ENCODE measurements at places on chromosomes 7 and 10.

- DNase-seq: no peak
Measured at GRCh38 chr7:142594078-142594477, 155.2 kb upstream of the PRSS1 start.

GRCh38 chr7:125468855-125469174, 539.2 kb upstream of the POT1 start:
- DNase-seq: no peak

DNA sequence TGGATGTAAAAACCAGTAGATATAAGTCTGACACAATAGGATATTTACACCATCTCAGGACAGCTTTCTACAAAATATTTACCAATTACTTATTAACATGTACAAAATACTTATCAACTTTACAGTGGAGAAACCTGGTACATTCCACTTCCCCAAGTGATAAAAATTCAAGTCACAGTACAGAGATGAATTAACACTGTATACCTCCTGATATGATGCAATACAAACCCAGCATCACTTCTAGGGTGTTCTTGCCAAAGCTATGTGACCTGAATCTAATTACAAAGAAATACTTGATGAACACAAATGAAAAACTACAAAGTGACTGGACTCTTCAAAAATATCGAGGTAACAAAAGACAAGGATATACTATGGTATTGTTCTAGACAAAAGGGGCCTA, 156.4 kb upstream of the FGFR2 start:
- DNase-seq: no peak

- no peak for DNase-seq
Measured at GRCh38 chr7:129609666-129610065, 1.9 kb upstream of the NRF1 start.

DNA sequence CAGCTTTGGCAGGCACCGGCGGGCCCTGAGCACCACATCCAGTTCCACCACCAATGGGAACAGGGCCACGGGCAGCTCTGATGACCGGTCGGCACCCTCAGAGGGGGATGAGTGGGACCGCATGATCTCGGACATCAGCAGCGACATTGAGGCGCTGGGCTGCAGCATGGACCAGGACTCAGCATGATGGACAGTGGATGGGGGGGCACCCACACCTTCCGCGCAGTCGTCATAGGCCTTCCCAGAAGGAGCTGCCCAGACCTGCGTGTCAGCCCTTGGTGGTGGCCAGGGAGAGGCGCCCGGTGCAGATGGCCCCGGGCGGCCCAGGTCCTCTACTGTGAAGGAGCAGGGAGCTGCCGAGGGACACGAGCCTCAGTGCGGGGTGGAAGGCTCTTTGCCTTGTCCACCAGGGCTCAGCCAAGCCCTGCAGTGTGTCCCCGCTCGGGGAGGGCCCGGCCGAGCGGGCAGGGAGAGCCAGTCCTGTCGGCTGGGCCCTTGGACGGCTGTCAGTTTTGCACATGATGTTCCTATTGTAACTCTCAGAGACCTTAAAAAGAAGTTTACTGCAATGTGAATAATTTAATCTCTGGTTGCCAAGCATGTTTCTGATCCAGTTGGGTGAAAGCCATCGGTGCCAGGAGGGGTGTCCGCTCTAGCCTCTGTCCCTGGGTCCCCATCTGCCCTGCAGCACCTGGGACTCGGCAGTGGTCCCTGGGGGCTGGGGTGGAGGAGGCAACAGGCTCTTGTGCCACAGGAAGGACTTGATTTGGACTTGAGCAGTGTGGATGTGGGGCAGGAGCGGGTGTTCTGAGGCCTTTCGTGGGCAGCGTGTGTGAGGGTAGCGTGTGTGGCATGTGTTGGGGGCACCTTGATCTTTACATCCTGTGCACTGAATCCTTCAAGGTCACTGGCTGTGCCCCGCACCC, 12.6 kb downstream of the NACAD start:
- no peak for DNase-seq

DNA sequence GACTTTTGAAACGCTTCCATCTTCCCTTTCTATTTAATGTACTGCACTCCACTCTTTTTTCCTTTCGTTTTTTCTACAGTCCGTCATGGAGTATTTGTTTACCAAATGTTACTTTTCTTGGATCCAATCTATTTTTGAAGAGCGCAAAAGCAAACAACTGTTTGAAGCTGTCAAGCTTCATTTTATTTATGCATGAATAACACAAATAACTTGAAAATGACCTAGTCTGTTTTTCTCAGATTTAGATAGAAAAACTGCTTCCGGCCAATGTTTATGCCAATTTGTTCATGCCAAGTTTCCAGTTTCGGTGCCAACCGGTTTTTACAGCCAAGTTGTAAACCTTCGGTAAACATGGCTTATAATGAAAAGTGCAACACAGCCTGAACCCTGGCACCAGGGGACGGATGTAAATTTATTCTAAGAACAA, 150.9 kb upstream of the KLF6 start:
- no peak for DNase-seq

DNA sequence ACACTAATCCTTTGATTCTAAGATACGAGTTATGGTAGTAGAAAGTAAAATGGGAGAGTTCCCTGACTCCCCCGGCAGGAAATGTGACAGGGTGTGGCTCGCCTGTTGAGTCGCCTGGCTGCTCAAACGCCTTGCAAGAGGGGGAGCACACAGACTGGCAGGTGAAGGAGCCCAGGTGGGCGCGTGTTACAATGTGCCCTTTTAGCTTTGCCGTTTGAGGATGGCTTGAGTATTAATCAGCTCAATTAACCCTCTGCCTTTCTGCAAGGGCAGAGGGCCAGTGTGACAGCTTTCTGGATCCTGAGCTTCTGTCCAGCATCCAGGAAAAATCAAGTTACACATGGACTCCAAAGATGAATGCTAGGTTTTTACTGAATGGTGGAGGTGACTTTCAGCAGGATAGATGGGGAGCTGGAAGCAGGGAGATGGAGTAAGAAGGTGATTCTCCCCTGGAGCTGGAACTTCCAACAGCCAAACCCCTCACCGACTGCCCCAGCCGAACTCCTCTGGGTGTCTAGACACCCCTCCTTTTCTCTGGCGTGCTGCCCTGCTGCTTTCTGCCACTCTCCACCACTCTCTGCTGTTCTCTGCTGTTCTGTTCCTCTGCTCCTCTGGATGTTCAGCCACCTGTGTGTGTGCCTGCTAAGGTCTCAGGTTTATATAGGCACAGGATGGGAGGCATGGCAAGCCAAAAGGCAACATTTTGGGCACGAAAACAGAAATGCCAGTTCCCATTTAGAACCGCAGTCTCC, 548.8 kb upstream of the KCND2 start:
- DNase-seq: no peak

- no peak for DNase-seq
Measured at GRCh38 chr10:110842326-110842904, 29.3 kb upstream of the PDCD4 start.

- peak; percentile 29 for DNase-seq
Measured at GRCh38 chr10:29737074-29737593, 102.4 kb upstream of the SVIL start.

- no peak for DNase-seq
Measured at GRCh38 chr7:620056-620455, 100.4 kb upstream of the PDGFA start.

DNA sequence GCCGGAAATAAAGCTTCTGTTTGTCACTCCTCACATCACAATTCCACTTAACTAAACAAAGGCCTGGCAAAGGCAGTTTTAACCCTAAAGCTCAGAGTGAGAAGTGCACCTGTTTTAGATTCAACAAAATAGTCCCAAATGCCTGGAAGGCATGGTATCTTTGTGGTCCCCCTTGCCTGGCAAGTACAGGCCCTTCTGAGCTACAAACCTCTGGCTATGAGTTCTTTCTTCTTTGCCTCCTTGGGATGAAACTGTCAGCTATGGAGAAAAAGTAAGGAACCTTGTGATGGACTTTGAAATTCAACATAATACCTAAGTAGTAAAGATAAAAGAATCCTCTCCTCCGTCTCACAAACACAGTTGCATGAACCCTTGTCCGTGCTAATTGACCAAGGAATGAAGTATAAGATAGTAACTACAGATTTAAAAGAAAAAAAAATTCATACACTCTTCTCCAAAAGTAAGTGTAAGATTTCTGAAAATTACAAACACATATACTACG, 244.5 kb upstream of the ETV1 start:
- DNase-seq: no peak

DNA sequence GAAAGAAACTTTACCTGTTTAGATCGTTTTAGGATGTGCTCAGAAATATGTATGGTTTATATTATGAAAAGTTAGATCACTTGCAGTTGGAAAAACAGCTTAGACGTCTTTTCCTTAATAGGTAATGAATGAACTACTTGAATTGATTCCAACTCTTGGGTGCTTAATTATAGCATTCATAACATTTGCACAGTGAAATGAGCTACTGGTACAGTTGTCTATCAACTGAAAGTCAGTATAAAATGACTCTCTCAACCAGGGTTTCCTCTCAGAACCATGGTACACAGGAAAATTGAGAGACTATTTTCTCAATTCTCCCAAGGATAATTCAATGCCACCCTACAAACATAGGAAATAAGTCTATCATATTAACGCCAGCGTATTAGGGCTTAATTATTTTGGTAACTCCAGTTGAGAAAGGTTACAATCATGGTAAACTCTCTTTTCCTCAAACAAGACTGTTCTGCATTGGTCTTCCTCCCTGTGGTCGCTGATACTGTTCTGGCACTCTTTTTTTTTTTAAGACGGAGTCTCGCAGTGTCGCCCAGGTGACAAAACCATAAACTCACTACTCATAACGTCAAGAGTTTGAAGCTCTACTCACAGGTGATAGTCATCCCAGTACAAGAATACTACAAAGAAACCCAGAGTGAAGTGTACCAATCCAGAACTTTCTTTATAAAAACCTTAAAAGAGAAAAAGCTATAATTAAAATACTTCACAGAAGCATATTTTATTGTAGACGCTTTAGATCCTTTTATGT, 2.0 kb downstream of the ANLN start:
- no peak for DNase-seq

DNA sequence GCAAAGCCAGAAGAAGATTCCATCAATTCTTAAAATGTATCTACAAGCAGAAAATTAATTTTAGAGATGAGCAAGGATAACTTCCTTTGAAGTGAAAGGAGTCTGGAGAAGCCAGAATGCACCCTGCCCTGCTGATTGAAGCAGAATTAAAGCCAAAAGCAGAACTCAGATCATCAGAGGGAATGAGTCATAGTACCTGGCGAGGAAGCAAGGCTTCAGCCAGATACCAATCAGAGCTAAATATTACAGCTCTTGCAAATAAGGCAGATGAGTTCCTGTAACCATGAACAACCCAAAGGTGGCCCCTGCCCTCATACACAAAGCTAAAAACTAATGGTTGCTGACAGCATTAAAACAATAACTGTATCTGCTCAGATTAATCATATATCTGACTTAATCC, 10.4 kb downstream of the HTR7 start:
- no peak for DNase-seq

- no peak for DNase-seq
Measured at GRCh38 chr7:45625067-45625466, 50.9 kb downstream of the ADCY1 start.

DNA sequence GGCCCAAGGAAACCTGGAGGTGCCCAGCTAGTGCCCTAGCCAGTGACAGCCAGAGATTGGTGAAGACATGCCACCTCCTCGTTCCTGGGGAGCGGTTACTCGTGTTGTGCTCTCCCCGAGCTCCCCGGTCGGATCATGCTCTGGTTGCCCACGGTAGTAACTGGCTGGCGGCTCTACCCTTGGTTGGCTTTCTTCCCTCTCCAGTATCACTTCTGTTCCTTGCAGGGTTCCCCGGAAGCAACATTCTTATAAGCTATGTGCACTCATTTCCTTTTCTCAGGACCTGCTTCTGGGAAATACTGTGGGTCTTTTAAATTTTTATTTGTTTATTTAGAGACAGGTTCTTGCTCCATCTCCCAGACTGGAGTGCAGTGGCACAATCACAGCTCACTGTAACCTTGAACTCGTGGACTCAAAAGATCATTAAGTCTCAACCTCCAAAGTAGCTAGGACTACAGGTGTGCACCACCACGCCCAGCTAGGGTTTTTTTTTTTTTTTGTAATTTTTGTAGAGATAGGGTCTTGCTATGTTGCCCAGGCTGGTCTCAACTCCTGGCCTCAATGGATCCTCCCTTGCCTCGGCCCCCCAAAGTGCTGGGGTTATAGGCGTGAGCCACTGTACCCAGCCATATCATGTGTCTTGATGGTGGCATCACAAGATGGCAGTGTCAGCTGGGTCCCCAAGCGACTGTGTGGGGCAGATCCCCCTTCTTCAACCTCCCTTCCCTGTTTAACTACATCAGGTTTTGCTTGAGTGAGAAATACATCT, 6.9 kb upstream of the CALHM1 start:
- DNase-seq: no peak

DNA sequence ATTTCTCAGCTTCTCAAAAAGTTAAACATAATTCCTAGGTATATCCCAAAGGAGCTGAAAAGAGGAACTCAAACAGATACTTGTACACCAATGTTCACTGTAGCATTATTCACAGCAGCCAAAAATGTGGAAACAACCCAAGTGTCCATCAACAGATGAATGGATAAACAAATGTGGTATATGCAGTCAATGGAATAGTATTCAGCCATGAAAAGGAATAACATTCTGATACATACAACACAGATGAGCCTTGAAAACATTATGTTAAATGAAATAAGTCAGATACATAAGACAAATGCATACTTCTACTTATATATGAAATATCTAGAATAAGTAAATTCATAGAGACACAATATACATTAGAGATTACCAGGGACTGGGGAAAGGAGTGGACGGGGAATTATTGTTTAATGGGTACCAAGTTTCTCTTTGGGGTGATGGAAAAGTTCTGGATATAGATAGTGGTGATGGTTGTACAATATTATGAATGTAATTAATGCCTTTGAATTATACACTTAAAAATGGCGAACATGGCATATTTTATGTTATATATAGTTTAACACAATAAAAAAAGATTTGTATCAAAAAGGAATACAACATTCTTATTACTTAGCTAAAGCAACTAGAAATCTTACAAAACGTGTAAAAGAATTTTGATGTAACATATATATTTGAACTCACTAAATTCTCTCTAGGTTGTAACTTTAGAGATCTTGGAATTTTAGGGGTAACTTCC, 15.0 kb downstream of the PEX1 start:
- DNase-seq: no peak

GRCh38 chr10:67695555-67695954, 440 bp downstream of the CTNNA3 start:
- no peak for DNase-seq

- no peak for DNase-seq
Measured at GRCh38 chr10:84933402-84933801, 605.0 kb downstream of the CCSER2 start.

DNA sequence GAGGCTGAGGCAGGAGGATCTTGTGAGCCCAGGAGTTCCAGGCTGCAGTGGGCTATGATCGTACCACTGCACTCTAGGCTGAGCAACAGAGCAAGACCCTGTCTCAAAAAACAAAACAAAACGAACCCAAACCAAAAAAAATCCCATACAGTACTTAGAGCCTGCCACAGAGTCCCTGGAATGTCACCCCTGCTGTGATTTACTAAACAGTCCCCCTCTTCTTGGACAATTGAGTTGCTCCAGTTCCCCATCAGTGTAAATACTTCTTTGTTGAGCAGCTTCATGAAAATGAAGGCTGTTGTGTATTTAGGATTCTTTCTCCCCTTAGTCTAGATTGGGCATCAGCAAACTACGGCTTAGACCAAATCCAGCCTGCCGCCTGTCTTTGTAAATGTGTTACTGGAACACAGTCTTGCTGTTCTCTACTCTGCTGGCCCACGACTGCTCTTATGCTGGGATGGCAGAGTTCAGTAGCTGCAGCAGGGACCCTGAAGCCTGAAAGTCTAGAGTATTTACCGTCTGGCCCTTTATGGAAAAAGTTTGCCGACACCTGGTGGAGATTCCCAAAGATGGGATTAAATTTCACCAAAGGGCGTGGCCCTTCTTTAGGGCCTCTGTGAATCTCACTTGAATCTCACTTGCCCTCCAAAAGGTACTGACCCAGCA, 57.8 kb downstream of the PALD1 start:
- DNase-seq: no peak

GRCh38 chr10:122128357-122128756, 139.4 kb downstream of the TACC2 start:
- no peak for DNase-seq
